ENCODE measurements at places on chromosomes 11 and 22.

DNA sequence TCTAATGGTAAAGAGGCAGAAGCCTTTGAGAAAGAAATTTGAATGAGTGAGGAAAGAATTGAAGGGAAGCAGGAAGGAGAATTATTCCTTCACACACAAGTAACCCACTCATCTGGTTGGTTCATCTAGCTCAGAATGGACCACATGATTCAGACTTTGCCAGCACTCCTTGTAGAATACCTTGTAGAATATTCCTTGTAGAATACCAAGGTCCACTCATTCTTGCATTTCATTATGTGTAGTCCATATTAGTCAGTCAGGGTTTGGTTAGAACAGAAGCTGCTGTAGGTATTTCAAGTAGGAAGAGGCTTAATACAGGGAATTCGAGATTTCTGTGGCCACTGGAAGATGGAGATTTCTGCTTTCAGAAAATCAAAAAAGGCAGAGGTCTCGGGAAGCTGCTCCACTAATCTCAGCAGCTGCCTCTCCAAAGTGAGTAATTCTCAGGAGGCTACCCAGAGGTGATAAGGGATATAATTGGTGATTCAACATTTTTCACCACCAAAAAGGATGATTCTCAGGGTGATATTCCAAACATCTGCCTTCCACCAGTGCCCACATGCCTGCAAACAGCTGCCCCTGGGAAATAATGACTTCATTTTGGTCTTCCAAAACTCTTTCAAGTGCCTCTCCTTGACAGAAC lies 329.1 kb downstream of the TMEM135 start:
- DNase-seq = no peak

DNA sequence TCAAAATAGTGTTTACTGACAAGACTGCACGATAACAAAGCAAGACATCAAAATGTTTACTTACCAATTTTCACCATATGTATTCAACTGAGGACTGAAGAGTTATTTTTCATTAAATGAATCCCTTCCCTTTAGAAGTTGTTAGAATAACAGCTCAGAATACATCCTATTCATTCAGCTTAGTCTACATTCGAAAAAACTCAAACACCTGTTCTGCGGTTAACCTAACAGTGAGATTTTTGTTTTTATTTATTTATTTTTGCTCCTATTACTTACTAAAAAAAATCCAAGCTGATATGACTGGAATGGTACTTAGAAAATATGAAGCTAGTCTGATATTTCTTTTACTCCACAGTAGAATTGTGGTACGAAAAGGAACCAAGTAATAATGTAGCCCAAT lies 10.0 kb downstream of the KCNA4 start:
- no peak for DNase-seq

DNA sequence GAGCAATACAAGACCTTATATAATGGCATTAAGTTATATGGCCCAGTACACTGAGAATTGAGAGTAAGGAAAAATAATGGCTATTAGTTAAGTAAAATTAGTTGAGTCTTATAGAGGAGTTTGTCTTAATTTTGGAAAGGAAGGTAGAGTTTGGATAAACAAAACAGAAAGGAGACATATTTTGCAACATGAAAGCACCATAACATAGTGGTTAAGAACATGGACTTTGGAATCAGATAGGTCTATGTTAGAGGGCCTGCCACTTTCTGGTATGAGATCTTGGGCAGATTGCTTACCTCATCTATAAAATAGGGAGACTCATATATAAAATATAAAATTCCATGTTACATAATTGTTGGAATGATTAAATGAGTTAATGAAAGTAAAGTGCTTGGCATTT lies 68.9 kb downstream of the CSTPP1 start:
- DNase-seq = no peak

DNA sequence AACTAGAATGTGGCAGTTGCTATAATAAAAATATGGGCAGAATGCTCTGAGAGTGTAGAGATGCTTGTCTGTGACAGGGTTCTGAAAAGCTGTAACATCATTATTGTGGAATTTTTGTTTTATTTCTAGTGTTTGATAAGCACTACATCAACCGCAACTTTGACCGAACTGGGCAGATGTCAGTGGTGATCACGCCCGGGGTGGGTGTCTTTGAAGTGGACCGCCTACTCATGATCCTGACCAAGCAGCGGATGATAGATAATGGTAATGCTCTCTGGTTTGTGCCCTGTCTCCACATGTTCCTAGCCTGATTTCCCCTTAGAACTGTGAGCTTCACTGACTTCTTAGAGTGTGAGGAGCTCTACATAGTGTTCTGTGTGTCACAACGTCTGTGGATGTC lies 48.8 kb downstream of the DEPDC5 start:
- no peak for DNase-seq

DNA sequence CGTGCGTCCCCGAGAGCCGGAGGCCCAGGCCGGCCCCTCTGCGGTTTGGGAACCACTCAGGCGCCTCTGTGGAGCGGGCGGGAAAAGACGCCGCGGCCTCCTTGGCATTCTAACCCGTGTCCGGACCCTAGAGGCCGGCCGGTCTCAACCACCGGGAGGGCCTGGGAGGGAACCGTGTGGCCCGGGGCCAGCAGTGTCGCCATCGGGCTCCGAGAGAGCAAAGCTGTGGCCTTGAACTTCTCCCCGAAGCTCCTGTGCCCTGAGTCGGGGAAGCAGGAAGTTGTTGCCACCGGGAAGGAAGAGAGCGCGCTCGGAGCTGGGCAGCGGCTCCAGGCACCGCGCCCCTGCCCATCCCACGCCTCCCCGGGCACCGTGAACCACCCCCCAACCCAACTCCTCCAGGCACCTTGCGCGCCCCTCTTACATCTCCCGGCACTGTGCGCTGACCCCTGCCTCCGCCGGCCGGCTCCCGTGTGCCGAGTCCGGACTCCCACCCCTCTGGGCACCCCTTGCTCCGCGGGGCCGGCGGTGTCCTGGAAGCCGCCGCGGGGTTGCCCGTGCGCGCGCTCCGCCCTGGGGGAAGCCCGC lies 80.0 kb upstream of the PPARA start:
- DNase-seq = peak; percentile 42

All from CD8-positive, alpha-beta memory T cell (primary cell).